ENCODE measurements at places on chromosomes 13 and 19. TPM values are rescaled to one million over a fixed set of nuclear protein-coding genes. Genes with fewer than 3 reads are reported as not detected.

KCNN1 gene
- 0.63 TPM for total RNA-seq

DNA sequence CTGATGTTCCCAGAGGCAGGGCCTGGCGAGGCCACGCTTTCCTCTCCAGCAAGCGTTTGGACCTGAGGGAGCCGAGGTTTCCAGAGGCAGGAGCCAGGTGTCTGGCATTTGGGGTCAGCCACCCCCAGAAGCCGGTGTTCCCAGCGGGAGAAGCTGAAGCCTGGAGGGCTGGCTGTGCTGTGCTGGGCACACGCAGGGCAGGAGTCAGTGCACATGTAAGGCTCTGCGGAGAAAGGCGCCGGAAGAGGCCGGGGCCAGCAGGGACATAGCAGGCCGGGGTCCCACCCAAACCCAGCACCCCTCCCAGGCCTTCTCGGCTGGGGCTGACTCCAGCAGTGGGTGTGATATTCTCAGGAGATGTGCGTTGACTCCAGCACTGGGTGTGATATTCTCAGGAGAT is 31.6 kb downstream of the MCF2L start:
- no peak overlapping the region for H3K4me3 ChIP-seq
- no peak for DNase-seq
- H3K4me1 ChIP-seq, result no peaks in the 10 kb centered on the region
- H3K36me3 ChIP-seq, result no peaks in the 10 kb centered on the region

IGLON5 gene
- not detected for total RNA-seq

GRCh38 chr19:28956421-28956820 is 256.5 kb downstream of the UQCRFS1 start:
- H3K4me1 ChIP-seq, result no peaks in the 10 kb centered on the region
- DNase-seq, result no peak
- H3K27ac ChIP-seq, result no peak overlapping the region
- no peak overlapping the region for H3K4me3 ChIP-seq
- H3K36me3 ChIP-seq, result no peaks in the 10 kb centered on the region

DPF1 gene
- total RNA-seq, result not detected

DNA sequence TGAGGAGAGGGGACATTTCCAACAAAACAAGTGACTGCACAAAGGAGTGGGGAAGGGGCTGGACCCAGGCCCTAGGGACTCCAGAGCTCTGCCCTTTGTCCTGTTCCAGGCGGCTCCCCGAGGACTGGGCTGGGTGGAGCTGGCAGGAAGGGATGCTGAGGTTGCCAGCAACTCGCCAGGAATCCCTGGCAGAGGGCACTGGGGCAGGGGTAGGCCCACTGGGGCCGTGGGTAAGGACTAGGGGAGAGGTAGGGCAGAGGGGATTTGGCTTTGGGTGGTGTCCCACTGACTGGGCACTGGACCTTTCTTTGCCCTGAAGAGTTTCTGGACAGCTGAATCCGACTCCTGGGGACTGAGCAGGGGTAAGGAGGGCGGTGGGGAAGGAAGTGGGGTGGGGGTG is 7.9 kb downstream of the LIPE start:
- H3K27ac ChIP-seq, result no peak overlapping the region
- H3K4me3 ChIP-seq, result peak overlapping the region; percentile 2
- no peaks in the 10 kb centered on the region for H3K27me3 ChIP-seq
- no peaks in the 10 kb centered on the region for H3K4me1 ChIP-seq

GRCh38 chr13:88601949-88602348 is 930.8 kb downstream of the SLITRK5 start:
- no peak overlapping the region for H3K27ac ChIP-seq
- DNase-seq, result no peak
- H3K36me3 ChIP-seq, result no peaks in the 10 kb centered on the region
- H3K4me3 ChIP-seq, result no peak overlapping the region
- no peaks in the 10 kb centered on the region for H3K27me3 ChIP-seq

DNA sequence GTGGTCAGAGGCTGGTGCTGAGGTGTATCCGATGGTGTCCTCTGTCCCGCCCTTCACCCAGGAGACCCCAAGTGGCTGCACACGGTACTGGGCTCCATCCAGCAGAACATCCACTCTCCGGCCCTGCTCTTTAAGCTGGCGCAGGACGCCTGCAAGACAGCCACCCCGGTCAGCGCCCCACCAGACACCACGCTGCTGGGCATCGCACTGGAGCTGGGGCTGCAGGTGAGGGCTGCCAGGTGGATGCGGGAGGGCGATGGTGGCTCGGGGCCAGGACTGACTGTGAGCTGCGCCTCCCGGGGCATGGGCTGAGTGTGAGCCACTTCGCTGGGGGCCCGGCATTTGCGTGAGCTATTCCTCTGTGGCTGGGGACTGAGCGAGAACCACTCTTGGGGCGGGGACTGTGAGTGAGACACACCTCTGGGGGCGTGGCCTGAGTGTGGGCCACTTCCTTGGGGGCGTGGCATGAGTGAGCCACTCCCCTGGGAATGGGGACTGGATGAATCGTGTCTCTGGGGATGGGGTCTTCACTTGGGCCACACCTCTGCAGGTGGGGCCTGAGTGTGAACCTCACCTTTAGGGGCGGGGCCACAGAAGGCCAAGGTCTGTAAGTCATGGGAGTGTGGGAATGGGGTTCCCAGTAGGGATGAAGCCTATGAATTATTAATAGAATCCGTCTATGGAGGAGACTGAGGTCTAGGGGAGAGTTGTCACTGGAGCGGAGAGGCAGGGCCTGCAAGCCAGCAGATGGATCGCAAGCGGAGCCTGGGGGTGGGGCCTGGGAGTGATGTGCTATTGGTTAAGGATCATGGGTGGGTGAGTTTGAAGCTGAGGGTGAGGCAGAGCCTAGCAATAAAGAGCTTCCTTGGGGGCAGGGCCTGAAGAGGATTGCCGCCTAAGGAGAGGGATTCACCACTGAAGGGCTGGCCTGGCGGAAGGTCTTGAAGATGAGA is 30.5 kb downstream of the ZSWIM4 start:
- no peak for DNase-seq
- H3K4me1 ChIP-seq, result no peaks in the 10 kb centered on the region
- no peak overlapping the region for H3K4me3 ChIP-seq
- H3K27ac ChIP-seq, result no peak overlapping the region
- H3K27me3 ChIP-seq, result no peaks in the 10 kb centered on the region
- H3K36me3 ChIP-seq, result peaks cover 15% of the 10 kb centered on the region

DNA sequence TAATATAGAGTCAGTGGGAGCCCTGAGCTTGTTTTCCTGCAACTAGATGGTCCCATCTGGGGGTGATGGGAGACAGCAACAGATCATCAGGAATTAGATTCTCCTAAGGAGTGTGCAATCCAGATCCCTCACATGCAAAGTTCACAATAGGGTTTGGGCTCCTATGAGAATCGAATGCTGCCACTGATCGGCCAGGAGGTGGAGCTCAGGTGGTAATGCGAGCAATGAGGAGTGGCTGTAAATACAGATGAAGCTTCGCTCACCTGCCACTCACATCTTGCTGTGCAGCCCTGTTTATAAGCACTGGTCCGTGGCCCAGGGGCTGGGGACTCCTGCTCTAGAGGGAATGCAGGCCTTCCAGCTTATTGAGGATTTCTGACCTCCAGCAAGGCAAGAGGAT is 5.7 kb downstream of the ZNF558 start:
- no peaks in the 10 kb centered on the region for H3K27me3 ChIP-seq
- no peaks in the 10 kb centered on the region for H3K4me1 ChIP-seq
- H3K27ac ChIP-seq, result no peak overlapping the region
- no peak for DNase-seq
- H3K4me3 ChIP-seq, result no peak overlapping the region

DNA sequence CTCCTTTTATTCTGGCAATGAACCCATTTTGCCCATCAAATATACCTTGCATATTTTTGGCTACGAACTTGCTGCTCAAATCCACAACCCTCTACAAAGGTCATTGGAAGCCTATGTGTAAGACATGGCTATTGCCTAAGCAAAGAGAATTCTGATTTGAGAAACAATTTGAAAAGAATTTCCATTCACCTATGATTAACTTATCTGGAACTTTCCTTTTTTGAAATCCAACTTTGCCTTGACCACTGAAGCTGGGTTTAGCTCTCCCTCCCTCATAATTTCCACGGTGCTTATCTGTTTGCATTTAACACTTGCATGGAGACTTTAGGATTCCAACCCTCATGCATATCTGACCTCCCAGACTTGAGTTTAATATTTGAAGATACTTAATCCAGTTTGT is 1514.7 kb upstream of the SLC10A2 start:
- no peak overlapping the region for H3K27ac ChIP-seq
- H3K4me1 ChIP-seq, result no peaks in the 10 kb centered on the region
- no peak for DNase-seq
- H3K27me3 ChIP-seq, result no peaks in the 10 kb centered on the region
- no peak overlapping the region for H3K4me3 ChIP-seq

IFNL1 gene
- total RNA-seq, result not detected

LILRA5 gene
- 3.6 TPM for total RNA-seq

CACNG8 gene
- total RNA-seq, result 0.24 TPM

DNA sequence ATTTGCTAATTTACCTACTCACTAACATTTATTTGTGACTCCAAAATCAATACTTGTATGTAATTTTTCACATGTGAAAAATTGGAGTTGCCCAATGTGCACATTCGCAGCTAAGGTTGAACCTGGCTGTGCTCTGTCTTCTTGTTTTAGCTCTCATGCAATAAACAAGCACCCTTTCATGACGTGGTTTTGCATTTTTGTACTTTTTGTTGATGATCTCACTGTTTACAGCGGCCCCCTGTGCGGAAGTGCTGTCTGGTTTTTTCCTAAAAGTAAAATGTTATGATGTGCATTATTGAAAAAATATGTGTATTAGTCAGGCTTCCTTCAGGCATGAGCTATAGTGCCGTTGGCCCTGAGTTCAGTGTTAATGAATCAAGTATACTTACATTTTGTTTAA is 18.1 kb downstream of the DGKH start:
- DNase-seq, result no peak
- H3K27ac ChIP-seq, result no peak overlapping the region
- no peaks in the 10 kb centered on the region for H3K36me3 ChIP-seq
- no peaks in the 10 kb centered on the region for H3K27me3 ChIP-seq
- no peak overlapping the region for H3K4me3 ChIP-seq

- no peaks in the 10 kb centered on the region for H3K36me3 ChIP-seq
- peak overlapping the region; percentile 89 for H3K27ac ChIP-seq
- H3K4me3 ChIP-seq, result peak overlapping the region; percentile 83
These were observed 1.3 kb downstream of the CSNK1G2 start for GRCh38 chr19:1942078-1942933.

LATS2 gene
- total RNA-seq, result 20.9 TPM

- no peak overlapping the region for H3K27ac ChIP-seq
- no peak overlapping the region for H3K4me3 ChIP-seq
- no peak for DNase-seq
- peaks cover 23% of the 10 kb centered on the region for H3K4me1 ChIP-seq
These were observed 69.2 kb downstream of the DHRS12 start for GRCh38 chr13:51734786-51735185.

DNA sequence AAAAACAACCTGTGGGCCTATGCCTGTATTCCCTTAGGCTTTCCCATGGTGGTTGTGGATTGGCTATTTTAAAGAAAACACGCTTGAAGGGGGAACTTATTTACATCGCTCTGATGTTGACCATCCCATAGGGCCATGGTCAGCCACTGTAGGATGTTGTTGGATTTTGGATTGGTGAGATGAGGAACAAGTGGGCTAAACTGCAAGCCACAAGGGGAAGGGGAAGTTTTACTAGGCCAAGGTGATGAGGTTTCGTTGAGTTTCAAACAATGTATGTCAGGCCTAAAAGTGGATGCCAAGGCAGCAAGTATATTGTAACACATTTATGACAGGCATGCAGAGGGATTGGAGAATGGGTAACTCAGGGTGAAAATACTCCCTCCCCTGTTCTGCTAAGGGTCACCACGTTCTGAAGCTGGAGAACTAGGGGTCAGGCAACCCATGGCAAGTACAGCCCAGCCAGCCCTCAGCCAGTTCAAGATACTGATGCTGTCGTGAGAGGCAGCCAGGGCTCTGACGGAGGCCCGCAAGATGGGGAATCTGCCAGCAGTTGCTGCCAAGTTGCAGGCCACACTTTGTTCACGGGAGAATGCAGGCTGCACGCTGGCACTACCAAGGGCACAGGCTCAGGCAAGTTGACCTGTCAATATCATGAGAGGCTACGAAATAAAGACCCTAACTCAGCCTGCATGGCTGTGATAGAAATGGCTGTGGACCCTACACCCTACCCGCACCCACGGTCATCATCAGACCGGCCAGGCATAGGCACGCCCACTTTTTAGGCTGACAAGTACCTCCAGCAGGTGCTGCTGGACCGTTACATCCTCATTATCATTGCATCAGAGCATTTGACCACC is 11.1 kb downstream of the IRGC start:
- DNase-seq, result no peak
- no peaks in the 10 kb centered on the region for H3K4me1 ChIP-seq
- peaks cover 27% of the 10 kb centered on the region for H3K36me3 ChIP-seq
- H3K27me3 ChIP-seq, result no peaks in the 10 kb centered on the region

- no peak overlapping the region for H3K27ac ChIP-seq
- no peak for DNase-seq
- no peaks in the 10 kb centered on the region for H3K27me3 ChIP-seq
- H3K4me1 ChIP-seq, result no peaks in the 10 kb centered on the region
- H3K4me3 ChIP-seq, result no peak overlapping the region
- no peaks in the 10 kb centered on the region for H3K36me3 ChIP-seq
These were observed 2801.9 kb downstream of the PCDH9 start for GRCh38 chr13:64428196-64428595.
